ENCODE measurements at places on chromosomes 6 and 20.

DNA sequence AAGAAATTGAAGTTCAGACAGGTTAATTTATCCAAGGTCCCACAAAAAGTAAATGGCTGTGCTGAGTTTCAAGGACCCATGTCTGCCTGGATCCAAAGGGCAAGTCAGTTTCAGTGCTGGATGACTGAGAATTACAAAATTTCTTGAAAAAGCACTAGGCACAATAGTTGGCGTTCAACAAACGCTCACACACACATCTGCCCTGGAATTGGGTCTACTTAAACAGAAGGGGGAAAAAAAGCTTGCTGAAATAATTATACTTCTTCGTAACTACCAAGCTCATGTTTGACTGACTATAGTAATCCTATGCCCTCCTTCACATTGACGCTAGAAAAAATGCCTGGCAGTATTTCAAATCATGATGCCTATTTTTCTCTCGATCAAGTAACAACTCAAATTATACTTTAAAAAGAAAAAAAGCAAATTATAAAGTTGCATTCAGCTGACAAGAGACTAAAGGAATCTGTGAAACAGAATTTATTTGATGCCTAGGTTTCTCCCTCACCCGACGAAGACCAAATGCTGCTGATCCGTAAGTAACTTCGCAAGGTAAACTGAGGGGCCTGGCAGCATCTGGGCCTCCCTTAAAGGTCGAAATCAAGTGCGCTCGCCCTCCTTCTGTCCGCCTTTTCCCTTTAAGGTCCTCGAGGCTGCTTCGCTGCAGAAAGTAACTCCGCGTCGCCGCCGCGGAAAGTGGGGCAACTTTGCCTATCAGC lies 650 bp upstream of the CD2AP start:
- no peak for DNase-seq

- DNase-seq: no peak
Measured at GRCh38 chr6:103516336-103516735, 1343.4 kb downstream of the HACE1 start.

- DNase-seq: no peak
Measured at GRCh38 chr20:50286609-50287008, 96.0 kb downstream of the CEBPB start.

- DNase-seq: no peak
Measured at GRCh38 chr6:27720607-27721580, 191.3 kb downstream of the OR2B2 start.

- no peak for DNase-seq
Measured at GRCh38 chr6:158897236-158897635, 78.1 kb upstream of the EZR start.

DNA sequence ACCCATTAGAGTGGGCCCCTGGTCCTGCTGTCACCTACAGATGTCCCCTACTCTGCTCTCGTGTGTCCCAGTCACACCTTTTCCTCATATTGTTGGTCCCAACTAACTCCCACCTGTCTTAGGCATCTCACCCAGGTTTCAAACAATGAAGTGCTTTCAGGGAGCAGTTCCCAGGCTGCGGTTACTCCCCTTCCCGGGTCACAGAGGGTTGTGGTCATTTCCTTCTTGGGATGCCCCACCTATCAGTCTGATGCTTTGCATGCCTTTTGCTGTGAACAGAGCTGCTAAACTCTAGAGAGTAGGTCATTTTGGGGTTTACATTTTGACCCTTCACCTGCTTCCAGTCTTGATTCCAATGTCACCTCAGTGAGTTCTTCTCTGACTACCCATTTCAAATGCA lies 181.6 kb downstream of the CDC5L start:
- DNase-seq: no peak

DNA sequence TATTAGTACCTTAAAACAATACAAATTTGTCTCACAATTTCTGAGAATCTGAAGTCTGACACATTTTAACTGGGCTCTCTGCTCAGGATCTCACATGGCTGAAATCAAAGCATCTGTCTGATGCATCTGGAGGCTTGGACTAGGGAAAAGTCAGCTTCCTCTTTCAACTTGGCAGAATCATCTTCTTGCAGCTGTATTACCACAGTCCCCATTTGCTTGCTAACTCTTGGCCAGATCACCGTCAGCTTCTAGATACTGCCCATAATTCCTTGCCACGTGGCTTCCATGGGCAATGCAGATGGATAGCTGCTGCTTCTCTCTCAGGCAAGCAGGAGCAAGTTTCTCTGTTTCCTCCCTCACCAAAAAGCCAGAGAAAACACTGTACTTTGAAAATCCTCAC lies 1106.4 kb upstream of the CITED2 start:
- no peak for DNase-seq

- DNase-seq: no peak
Measured at GRCh38 chr6:111653434-111653833, 47.8 kb upstream of the TRAF3IP2 start.

GRCh38 chr20:16224836-16225235 lies 348.4 kb downstream of the KIF16B start:
- DNase-seq: no peak

DNA sequence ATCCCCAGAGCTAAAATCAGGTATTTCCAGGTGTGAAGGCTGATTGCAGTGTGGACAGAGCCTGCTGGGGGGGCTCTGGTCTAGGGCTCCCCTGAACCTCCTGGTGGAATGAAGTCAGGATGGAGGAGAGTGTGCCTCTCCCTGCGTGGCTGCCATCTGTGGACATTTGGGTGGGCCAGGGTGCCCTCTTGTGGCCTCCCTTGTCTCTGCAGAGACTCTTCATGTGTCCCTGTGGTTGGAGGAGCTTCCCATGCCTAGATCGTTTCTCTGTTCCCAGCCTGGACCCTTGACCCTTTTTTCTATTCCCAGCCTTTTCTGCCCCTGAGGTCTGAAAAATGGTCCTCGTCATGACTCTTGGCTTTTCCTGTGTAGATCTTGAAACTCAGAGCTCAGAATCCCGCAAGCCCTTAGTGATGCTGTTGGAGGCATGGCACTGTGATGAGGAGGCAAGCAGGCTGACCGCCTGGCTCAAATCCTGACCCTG lies 9.9 kb upstream of the PSMF1 start:
- peak; percentile 23 for DNase-seq

DNA sequence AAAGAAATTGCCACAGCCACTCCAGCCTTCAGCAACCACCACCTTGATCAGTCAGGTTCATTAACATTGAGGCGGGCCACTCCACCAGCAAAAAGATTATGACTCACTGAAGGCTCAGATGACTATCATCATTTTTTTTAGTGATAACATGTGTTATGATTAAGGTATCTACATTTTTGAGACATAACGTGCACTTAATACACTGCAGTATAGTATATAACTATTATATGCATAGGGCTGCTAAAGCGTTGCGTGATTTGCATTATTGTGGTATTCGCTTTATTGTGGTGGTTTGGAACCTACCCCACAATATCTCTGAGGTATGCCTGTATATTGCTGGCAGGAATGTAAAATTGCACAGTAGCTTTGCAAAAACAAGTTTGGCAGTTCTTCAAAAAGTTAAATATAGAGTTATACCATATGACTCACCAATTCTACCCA lies 6.8 kb upstream of the RIPK1 start:
- no peak for DNase-seq

DNA sequence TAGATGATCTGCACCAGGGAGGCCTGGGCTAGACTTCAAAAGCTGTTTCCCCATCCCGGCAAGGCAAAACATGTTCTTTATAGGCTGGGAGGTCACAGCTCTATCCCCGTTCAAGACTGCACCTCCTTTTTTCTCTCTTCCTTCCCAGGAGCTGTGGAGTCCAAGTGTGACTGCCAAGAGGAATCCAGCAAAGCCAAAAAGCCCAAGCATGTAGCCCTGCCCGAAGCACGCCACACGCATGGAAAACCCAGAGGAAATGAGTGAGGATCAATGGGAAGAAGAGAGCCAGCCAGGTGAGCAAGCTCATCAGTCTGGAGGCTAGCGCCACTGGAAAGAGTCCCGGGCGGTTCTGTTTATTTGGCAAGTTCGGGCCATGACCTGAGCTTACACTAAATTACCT lies 240.4 kb downstream of the PRL start:
- no peak for DNase-seq

DNA sequence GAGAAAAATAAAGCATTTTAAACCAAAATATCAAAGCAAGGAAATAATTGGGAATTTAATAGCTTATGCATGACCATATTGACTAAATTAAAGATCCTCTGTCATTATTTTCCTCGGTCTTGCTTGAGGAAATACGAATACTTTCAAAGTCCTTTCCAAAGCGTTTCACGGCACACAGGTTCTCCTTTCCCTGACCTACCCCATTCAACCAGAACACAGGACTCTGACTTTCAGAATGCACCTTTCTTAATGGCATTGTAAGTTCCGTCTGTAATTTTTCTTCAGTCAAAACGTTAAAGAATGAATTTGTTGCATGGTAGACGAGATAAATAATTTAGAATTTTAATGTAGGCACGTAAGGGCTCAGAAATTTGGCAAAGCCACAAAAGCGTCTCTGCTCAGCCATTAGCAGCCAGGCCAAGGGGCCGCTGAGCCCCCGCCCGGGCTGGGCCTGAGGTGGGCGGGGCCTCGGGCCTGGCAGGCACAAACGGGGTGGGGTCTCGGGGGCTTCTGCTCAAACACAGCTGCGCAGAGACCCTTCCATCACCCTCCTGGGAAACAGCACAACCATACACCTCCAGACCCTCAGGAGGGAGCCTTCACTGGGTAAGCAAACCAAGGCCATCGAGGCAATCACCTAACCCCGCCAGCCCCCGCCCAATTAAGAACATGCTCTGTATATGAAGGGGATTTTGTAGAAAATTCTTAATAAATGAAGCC lies 3.4 kb downstream of the NEDD9 start:
- no peak for DNase-seq

DNA sequence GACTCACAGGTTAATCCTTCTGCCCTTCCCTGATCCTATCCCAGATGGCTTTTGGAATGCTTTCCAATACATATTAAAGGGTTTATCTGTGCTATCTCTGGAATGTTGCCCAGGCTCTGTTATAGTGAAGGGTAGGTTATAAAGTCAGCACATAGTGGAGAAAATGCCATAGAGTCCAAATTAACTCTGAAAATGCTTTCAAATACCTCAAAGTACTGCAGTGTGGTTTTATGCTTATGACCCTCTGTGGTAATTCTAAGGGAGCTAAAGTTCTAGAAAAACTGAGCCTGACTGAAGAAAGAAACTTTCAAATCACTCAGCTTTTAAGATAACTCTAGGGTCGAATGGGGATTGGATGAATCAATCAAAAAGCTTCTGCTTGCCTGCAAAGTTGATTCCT lies 159.8 kb downstream of the PLCB1 start:
- no peak for DNase-seq

- no peak for DNase-seq
Measured at GRCh38 chr6:136324686-136325380, 35.2 kb upstream of the BCLAF1 start.

GRCh38 chr6:116314218-116314617 lies 34.5 kb upstream of the TSPYL1 start:
- DNase-seq: no peak

DNA sequence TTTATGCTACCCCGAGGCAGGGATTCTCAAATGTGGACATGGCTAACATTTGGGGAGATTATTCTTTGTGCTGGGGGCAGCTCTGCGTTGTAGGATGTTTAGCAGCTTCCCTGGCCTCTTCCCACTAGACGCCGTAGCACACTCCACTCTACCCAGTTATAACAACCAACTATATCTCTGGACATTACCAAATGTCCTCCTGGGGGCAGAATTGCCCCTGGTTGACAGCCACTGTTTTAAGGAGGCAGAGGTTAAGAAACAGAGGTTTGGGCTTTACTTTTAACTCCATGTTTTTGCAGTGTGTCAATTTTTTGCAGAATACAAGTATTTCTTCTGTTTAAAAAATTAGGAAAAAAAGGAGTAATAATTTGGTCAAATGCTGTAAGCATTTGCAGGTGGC lies 56.2 kb upstream of the BMP6 start:
- no peak for DNase-seq

DNA sequence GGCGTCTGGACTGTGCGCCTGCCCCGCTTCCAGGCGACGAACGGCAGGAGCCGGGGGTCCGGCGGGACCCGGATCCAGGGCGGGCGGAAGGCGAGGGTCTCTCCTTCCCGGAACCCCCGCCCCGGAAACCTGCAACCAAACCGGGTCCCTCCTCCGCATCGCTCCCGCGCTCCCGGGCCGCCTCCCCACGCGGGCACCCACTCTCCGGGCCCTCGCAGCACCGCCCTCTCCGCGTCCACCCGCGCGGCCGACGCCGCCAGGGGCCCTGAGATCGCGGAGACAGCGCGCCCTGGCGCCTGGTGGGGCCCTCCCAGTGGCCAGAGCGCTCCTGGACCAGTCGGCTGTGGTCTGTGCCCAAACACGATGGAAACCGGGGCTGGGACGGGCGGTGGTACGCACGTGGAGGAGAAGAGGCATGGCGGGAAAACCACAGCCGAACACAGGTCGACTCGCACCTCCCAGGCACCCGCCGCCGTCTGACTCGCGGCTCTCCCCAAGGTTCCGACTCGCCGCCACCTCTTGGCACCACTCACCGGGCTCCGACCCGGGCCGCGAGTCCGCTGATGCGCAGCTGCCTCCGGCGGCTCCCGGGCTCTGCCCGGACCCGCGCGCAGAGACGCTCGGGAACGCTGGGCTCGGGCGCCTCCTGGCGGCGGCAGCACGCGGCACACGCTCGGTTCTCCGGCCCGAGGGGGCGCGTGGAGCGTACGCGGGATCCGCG lies 7.9 kb downstream of the NKX2-2 start:
- peak; percentile 31 for DNase-seq

GRCh38 chr6:4270001-4270400 lies 134.6 kb upstream of the ECI2 start:
- no peak for DNase-seq

GRCh38 chr6:128719786-128720185 lies 163.2 kb upstream of the LAMA2 start:
- DNase-seq: no peak

GRCh38 chr6:17182961-17183360 lies 81.1 kb downstream of the STMND1 start:
- no peak for DNase-seq

DNA sequence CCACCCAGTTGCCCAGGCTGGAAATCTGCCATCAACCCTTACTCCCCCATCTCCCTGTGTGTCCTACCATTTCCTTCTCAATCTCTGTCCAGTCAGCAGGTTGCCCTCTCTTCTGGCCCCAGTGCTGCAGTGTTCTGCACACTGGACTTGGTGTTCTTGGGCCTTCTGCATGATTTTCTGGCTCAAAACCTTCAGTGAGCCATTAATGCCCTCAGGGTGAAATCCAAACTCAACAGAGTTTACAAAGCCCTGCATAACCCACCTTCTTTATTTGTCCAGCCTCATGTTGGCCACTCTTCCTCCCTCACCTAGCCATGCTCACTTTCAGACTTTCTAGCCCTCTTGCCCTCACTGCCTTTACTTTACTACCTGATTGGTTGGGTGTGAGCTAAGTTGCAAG lies 5.0 kb upstream of the GSTA3 start:
- no peak for DNase-seq
